Heart right ventricle (tissue), 16 donors: ENCODE measurements at places on chromosomes 7 and 10. TPM values are rescaled to one million over a fixed set of nuclear protein-coding genes. Genes with fewer than 3 reads are reported as not detected.
A peak's percentile ranks its signal among the peaks of the same experiment; 100 is the strongest.

DNA sequence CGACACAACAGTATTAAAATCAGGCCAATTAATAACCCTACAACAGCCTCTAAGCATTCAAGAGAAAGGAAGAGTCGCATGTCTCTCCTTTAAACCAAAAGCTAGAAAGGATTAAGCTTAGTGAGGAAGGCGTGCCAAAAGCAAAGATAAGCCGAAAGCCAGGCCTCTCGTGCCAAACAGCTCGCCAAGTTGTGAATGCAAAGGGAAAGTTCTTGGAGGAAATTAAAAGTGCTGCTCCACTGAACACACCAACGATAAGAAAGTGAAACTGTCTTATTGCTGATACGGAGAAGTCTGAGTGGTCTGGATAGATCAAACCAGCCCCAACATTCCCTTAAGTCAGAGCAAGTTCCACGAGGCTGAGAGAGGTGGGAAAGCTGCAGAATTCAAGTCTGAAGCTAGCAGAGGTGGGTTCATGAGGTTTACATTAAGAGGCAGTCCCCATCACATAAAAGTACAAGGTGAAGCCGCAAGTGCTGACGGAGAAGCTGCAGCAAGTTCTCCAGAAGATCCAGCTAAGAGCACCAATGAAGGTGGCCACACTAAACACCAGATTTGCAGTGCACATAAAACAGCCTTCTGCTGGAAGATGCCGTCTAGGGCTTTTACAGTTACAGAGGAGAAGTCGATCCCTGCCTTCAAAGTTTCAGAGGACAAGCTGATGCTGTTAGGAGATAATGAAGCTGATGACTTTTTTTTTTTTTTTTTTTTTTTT lies 194.8 kb downstream of the MAD1L1 start:
- H3K27me3 ChIP-seq: no peaks in the 10 kb centered on the region
- peaks cover 22% of the 10 kb centered on the region for H3K4me1 ChIP-seq
- DNase-seq: peak; percentile 45

The HYAL4 gene
- not detected for total RNA-seq

The SPDYE1 gene
- not detected for total RNA-seq

The CCDC201 gene
- total RNA-seq: not detected

GRCh38 chr7:31688372-31688771 lies 1.4 kb downstream of the PPP1R17 start:
- no peak for DNase-seq
- no peak overlapping the region for H3K27ac ChIP-seq
- no peaks in the 10 kb centered on the region for H3K36me3 ChIP-seq
- H3K4me3 ChIP-seq: no peak overlapping the region
- no peaks in the 10 kb centered on the region for H3K27me3 ChIP-seq
